ENCODE measurements at places on chromosomes 2 and 18. TPM values are rescaled to one million over a fixed set of nuclear protein-coding genes. Genes with fewer than 3 reads are reported as not detected.

DNA sequence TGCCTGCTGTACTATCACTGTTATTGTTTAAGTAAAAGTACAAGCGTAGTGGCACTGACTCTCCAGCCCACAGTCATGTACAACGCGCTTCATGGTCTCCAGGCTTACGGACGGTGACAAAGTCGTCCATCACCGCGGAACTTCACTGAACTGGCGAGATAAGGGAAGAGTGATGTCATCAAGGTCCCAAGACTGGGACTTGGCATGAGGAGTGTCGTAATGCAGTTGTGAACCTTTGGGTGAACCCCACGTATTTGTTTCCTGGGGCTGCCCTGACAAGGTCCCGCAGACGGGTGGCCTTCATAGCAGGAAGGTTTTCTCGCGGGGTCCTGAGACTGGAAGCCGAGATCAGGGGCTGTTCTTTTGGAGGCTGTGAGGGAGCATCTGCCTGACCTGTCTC lies 17.3 kb downstream of the NFATC1 start:
- no peak for DNase-seq

GRCh38 chr2:16700551-16701259 lies 35.1 kb upstream of the CYRIA start:
- no peak for DNase-seq

GRCh38 chr2:44939106-44940048 lies 2.1 kb upstream of the SIX3 start:
- no peak for DNase-seq

DNA sequence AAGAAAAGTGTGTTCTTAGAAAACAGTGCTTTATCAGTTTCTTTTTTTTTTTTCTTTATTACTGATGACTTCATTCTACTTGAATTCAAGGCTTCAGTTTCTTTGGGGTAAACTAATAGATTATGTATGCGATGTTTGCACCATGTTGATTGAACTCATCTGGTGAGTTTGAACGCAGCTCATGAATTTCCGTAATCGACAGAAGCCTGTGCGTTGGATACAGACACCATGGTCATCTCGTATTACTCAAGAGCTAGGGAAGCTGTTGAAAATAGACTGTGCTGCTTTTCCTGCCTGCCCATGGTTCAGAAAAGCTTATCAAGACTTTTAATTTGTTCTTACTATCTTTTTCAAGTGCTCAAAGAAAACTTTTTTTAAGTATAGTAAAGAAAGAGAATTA lies 185.5 kb upstream of the NRP2 start:
- peak; percentile 95 for DNase-seq

- DNase-seq = no peak
Observed at GRCh38 chr18:46867367-46868143, 49.8 kb downstream of the PIAS2 start.

DNA sequence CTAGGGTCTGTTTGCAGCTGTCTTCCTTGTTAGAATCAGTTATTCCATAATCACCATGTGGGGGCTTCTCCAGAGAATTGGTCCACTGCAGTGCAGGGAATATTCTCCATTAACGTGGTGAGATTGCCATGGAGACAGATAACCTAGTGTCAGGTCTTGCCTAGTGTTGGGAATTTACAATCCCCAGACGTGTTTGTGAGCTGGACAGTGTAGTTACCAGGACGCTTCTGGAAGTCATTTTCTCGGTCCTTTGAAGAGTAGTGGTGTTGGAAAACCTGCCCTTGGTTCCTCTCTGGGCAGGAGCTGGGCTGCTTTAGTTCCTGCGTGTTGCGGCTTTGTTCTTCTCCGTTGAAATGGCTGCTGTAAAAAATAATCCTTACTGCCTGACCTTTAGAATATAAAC lies 68.8 kb upstream of the LYPD6B start:
- DNase-seq = no peak

DNA sequence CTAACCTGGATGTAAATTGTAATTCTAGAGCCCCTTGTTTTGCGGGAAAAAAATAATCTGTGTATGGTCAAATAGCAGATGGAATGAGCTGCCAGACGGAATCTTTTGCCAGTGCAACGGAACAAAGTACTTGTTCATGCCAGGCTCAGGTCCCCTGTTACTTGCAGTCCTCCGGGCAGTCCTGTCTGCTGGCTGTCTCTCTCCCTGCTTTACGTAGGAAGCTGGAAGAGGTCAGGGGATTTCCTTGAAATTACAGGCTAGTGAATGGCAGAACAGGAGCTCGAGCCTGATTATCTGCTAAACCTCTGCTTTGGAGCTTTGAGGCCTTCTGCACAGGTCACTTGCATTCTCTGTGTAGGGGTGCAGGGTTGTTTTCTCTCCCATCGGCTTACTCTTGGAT lies 54.8 kb downstream of the LRRFIP1 start:
- no peak for DNase-seq

DNA sequence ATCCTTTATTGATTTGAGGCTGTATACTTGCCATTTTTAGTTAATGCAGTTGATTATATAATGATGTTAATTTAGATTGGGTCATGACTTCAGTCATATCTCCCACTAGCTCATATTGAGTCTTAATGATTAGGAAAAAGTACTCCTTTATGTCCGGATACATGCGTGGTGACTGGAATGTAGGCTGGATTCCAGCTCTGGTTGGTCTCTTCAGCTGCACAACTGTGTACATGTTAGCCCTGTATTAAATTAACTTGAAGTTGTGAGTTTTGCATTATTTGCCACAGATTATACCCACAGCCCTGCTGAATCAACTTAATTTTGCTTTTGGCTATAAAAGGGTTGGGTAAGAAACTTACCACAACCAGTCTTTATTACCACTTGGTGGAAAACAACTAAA lies 22.5 kb downstream of the MOB4 start:
- no peak for DNase-seq

DNA sequence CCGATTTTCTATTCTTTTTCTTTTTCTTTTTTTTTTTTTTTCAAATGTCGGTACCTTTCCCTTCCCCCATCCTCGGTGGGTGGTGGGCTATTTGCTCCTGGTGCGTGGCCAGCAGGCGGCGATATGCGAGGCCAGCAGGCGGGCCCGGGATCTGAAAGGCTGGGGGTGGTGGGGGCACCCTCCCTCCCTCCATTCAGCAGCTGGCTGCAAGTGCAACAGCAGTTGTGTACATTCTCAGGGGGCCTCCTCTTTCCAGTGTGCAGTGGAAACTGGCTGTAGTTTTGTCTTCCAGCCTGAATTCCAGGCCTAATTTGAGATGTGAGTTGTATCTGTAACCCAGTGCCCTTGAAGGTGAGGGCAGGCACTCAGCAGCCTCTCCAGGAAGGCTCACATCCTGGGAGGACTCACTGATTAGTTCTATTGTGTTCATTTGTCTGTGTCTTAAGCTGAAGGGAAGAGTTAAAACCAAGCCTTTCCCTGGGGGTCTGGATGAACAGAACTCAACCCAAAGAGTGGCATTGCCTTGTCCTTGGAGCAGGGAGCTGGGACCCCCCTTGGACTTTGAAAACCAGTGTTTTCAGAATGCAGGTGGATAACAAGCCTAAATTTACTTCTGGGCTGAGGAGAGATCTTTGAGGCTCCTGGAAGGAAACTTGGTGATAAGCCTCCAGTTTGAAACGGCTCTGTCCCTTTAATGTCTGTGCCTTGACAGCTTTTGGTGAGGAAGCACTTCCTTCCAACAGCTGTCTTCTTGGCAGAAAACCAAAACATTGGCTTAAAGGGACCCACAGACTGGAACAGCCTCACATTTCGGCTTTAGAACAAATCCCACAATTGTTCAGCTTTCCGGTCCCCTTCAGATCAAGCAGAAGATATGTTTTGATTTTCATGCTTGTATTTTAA lies 3.3 kb downstream of the MYCN start:
- no peak for DNase-seq

Gene ZDBF2
- 4.5 TPM for polyA plus RNA-seq

Gene FARSB
- 26.8 TPM for polyA plus RNA-seq

Gene MYOM1
- 0.02 TPM for polyA plus RNA-seq

Gene PIKFYVE
- 19.6 TPM for polyA plus RNA-seq
